Stimulated activated CD4-positive, alpha-beta T cell treated with anti-CD3 and anti-CD28 coated beads, Interleukin-2, amount 100 ng/mL, for 4 hours (primary cell): ENCODE measurements at places on chromosomes 2 and 18.

GRCh38 chr2:88658881-88659537 lies 31.7 kb upstream of the EIF2AK3 start:
- no peak for DNase-seq

DNA sequence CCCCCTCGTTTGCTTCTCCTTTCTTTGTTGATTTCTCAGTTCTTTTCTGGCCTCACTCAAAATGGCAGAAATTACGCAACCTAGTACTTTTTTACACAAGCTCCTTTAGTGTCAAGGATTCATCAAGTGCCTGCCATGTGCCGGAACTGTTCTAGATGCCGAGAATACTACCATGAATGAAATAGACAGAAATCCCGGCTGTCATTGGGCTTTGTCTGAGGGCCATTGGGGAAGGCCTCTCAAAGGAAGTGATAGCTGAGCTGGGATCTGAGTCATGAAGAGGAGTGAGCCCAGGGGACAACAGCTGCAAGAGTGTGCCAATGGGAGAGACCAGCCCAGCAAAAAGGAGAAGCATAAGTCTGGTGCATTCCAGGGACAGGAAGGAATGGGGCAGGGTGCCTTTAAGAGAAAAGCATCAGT lies 34.3 kb upstream of the PPP1CB start:
- DNase-seq = no peak

- DNase-seq = no peak
Measured at GRCh38 chr2:175442441-175442840, 260.9 kb upstream of the ATP5MC3 start.

DNA sequence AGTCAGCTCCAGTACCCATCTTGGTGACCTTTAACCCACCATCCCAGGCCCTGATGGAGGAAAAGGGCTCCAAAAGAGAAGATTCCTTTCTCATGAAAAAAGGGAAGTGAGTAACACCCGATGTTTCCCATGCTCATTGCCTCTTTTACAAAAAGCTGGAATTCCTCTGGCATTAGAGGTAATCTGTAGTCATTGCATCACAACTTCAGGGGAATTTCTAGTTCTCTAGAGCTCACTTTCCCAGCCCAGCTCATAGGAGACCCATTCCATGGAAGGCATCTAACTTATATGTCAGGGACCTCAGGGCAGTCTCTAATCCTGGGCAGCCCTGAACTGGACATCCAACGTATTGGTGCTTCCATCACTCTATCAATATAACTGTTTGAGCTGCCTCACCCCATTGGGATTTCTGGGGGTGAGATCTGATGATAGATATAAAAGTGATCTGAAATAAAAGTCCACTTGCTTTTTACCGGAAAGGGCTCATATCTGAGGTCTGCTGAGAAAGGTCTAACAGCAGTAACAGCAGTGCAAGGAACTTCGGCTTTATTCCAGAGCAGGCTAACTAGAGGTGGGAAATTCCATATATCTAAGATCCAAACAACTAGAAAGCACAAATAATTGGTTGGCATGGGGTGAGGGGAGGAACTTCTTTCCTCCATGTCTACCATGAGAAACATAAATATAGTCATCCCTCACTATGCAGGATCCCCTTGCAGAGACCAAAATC lies 106.1 kb downstream of the ETAA1 start:
- no peak for DNase-seq

DNA sequence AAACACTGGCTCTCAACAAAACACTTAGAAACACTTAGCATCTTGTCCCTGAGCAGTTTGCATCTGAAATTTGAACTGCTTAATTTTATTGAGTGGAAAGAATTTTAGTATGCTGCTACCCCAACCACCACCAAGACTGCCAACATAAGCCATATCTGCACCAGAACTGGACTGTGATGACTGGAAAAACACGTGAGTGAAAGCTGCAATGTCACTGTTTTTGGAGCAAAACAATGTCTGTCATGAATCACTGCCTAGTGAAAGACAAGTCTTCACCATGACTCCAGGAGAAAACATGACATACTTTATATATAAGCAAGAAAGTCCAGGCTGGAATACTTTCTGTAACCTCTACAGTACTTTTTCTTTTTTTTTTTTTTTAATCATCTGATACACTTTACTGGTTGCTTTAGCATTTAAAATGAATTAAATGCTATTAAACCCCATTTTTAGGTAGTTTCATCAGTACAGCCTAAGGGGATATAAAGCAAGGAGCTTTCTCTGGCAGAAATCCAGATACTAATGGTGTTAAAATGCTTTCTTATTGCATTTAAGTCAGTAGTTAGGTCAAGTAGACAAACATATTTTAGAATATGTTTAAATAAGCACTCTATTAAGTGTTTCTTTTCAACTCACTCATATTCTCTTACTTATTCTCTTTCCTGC lies 2129.4 kb upstream of the PIK3C3 start:
- DNase-seq = no peak

GRCh38 chr18:51852681-51853080 lies 487.3 kb upstream of the DCC start:
- no peak for DNase-seq

DNA sequence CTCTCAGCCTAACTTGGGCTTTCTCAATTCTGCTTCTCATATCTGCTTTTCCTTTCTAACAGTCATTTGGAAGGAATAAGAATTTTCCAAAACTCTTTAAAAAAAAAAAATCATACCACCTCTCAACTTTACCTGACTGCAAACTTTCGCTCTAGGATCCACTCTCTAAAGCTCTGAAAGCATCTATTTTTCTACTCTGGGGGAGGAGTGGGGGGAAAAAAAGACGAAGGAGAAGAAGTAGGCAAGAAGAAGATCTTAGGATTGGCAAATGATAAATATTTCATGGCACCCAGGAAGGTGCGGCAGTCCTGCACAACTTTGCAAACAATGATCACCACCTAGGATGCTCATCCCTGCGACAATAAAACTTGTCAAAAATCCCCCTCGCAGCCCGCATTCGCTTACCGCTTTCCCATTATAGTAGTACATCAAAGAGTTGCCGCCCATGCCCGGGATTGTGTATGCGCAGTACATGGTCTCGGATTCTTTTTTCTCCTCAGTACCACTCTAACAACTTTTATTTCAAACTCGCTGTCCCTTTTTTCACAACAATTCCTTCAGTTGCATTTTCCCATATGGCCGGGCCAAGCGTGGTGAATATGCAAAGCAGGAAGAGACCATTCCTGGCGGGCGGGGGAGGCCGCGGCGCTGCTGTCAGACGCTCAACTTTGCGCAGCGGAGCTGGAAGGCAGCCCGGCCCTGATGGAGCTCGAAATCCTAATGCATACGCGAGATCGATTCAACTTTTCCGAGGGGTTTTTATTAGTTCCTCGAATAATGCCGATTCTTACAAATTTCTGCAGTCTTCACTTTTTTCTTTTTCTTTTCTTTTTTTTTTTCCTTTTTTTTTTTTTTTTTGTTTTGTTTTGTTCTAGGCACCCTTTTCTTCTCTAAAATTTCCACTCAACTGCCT lies 266.5 kb downstream of the TCF4 start:
- DNase-seq = no peak

DNA sequence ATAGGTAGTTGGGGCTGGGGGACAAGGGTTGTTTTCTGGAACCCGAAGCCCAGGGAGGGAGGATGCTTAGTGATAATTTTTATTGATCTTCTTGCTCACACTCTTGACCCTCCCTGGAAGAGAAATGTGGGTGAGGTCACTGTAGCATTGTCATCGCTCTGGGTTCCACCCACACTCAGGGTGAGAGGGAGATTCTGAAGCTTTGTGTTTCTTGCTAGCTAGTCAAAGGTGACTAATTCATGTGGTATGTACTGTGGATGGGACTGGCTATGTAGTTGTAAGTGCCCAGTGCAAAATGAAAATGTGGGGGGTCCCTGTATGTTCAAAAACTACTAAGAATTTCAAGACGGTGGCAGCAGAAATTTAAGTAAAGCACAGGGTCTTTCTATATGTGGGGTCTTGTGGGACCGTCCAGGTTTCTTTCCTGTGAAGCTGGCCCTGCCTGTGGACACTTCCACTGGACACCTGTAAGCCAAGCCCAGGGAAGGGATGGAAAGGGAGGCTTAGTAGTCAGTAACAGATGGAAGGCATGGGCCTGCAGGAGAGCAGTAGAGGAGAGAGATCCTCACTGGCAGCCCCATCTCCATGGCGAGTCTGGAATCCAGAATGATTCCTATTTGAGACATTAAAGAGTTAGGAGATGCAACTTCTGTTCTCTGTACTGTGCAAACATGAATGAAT lies 35.0 kb downstream of the TSN start:
- DNase-seq = no peak

DNA sequence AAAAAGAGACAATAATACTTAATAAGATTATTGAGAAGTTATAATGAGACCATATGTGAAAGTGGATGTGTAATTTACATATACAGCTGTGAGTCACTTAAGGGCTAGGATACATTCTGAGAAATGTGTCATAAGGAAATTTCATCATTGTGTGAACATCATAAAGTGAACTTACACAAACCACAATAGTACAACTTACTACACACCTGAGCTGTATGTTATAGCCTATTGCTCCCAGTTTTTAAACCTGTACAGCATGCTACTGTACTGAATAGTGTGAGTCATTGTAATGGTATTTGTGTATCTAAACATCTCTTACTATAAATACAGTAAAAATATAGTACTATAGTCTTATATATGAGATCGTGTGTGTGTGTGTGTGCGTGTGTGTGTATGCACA lies 1420.3 kb upstream of the PIK3C3 start:
- DNase-seq = no peak

DNA sequence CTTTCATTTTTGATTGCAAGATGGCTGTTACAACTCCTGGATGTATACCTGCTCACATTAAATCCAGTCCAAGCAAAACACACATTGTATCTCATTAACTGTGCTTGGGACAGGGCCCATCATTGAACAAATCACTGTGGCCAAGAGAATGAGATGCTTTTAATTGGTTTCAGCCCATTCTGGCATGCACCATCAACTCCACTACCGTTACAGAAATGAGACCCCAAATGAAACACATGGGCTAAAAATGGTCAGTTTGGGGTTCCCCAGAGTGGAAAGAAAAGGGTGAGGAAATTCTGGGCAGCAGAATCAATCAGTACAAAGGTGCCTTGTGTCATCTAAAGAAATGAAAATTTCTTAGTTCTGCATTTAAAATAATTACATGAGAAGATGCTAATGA lies 52.7 kb downstream of the FAM171B start:
- DNase-seq = no peak

DNA sequence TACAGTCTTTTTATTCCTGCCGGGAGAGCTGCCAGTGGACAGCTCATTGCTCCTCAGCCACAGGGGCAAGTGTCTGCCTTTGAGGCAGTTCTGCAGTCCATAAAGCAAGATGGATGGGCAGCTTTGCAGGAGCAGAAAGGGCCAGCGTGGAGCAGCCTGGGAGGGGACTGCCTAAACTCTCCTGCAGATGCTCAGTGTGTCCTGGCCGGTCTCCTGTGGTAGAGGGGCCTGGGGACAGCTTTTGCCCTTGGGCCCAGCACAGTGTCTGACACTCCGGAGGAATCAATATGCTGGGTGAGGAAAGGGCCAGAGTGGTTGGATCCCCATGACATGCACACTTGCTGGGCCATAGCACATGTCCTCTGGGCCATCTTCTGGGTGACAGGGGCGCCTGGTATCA lies 65.7 kb upstream of the DAPL1 start:
- no peak for DNase-seq

- no peak for DNase-seq
Measured at GRCh38 chr18:73409242-73409641, 541.5 kb upstream of the NETO1 start.

- no peak for DNase-seq
Measured at GRCh38 chr2:7194950-7195349, 277.7 kb downstream of the RNF144A start.
